AG10803 (cell line): ENCODE measurements at places on chromosomes 13 and 19.

GRCh38 chr19:14218620-14219330, 12.8 kb upstream of the ADGRL1 start:
- DNase-seq: peak; percentile 43

DNA sequence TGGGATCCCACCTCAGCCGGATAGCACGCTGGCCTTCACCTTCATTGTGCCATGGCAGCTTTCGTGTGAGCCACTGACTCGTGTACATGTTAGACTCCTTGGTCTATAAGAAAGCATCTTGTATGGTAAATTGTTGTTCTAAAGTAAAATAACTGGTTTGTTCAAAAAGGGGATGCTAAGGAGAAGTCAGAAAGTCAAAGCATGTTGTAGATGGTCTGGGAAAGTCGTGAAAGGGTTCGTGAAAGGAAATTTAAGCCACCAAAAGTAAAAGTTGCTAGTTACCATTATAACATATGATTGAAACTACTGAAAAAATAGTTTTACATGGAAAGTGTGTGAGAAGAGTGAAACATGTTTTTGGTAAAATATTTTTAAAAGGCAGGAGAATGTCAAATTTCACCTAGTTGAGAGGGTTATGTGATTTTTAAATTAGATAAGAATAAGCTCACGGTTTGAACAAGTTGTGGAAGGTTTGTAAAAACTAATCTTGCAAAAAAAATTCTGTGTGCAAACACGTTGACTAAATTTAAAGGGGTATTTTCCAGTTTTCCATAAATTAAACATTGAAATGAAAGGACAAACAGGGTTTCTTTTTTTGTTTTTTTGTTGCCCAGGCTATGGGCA, 23.4 kb downstream of the DPRX start:
- no peak for DNase-seq

DNA sequence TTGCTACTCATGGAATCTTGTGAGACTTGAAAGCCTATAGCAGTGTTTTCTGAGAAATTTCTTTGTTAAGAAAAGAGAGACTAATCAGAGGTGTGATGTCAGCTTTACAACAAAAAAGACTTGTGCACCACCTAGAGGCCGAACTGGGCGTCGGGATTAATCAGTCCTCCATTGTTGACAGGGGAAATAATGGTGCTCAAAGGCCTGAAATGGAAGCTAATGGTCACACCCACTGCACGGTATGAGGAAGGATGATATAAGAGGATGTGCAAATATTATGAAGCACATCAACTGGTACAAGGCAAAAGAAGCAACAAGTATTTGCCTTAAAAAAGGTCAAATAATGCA, 480.2 kb upstream of the MIR17HG start:
- DNase-seq: peak; percentile 66

- DNase-seq: peak; percentile 75
Measured at GRCh38 chr19:37977992-37978391, 71.0 kb downstream of the SIPA1L3 start.

DNA sequence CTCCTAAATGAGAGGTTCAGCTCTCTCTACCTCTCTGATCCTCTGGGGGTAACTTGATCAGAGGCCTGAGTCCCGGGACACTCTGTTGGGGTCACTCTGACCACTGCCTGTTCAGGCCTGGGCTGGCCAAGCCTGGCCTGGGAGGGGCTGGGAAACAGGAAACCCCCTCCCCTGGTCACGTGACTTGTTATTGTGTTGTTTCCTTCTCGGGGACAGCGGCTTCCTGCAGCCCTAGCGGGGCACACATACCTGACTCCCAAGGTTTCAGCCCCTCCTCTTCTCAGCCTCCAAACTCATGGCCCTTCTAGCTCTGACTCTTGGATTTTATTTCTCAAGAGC, at the start of gene USHBP1:
TSS of gene USHBP1 (minus strand) at position 105 of the 339 bp plus-strand sequence. CDS start 446 bp downstream, outside the sequence.
- no peak for DNase-seq

DNA sequence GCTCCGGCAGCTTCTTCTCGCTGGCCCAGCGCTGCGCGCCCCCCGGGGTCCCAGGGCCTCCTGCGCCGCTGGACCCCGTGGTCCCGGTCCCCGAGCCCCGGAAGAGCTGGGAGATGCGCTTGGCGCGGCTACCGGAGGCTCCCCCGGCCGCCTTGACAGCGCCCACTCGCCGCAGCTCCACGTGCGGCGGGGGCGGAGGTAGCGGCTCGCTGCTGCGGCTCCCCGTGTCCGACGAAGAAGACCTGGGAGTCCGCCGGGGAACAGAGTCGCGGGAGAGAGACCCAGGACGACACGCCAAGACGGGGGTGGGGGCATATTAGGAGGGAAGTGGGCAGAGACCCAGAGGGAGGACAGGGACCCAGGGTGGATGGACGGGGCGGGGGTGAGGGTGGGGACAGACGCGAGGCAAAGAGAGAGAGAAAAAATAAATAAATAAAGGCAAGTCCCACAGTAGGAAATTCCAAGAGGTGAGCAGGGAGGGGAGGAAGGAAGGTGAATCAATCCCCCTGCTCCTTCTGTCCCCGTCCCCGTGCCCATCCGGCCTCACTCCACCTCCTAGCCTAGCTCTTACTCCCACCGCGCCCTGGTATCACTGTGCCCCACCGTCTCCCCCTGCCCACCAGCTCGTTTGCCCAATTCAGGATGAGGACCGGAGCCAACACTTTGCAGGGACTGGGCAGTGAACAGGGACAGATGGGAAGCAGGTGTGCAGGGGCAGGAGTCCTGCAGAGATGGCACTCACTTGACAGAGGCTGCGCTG, 826 bp downstream of the RASIP1 start:
- DNase-seq: no peak

GRCh38 chr13:113367020-113367560, 3.2 kb upstream of the GRTP1 start:
- DNase-seq: no peak

GRCh38 chr13:36736119-36736726, 62.4 kb downstream of the SERTM1 start:
- DNase-seq: peak; percentile 67

DNA sequence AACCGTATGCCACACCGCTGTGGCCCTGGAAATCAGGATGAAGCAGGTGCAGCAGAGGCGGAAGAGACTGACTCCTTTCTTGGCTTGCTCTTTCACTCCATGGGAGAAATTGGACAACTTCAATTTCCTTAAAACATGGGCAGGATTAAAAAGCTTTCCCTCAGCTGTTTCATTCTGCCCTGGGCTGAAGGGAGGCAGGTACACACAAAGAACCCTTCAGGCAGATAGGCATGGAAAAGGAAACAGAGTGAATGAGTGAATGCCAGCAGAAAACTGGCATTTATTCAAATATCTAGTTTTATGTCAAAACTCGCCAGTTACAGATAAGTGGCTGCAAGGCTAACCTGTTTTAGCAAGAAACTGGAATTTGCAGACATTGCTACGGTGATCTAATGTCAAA, 71.0 kb upstream of the SLC15A1 start:
- DNase-seq: no peak

GRCh38 chr19:8489561-8490394, 12.7 kb downstream of the PRAM1 start:
- DNase-seq: no peak

DNA sequence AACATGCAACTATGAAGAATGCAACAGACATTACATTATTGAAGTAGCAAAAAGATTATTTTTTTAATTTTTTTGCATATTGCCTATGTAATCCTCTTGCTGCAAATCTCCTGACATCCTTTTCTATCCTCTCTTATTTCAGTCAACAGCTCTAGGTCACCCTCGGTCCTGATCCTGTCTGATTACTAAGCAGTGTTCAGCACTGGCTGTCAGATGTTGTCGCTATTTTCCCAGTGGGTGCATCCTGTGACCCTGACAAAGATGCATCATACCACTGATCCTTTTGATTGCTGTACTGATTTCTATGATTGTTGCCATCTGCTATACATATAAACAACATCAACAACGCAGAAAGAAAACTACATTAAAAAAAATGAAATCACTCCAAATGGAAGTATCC, 443.7 kb upstream of the PRR20A start:
- DNase-seq: no peak

DNA sequence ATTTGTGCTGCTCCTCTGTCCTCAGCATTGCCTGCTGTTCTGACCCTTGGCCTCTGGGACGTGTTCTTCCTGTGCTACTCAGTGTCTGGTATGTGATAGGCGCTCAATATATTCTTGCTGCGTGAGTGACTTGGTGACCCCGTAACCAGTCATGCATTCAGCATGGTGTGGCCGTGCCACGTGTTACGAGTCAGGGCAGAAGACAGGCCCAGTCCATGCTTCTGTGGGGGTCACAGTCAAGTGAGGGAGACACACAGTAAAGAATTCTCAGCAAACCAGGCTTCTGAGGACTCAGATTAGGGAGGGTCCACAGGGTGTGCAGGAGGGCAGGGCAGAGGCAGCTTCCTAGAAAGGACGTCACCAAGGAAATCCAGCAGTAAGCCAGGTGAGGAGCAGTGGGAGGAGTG, 7.9 kb downstream of the PPP1R37 start:
- DNase-seq: no peak

DNA sequence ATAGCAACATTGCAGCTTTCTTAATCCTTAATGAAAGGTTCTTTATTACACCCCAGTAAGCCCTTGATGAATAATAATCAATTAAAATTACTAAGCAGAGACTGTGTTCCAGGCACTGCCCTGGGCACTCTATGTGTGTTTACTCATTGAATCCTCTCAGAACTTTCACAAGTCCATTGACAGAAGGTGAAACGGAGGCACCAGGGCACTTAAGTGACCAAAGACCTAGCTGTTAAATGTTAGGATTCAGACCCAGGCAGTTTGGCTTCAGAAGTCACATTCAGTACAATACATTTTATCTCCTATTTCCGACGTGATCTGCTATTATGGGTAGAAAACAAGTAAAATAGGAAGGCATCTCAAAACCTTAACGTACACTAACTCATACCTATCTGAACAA, 2.7 kb downstream of the GPR183 start:
- no peak for DNase-seq

GRCh38 chr13:27203854-27204253, 32.2 kb upstream of the USP12 start:
- DNase-seq: peak; percentile 12
